RPMI8226 (cell line): ENCODE measurements at places on chromosomes 2 and 18.

GRCh38 chr18:23424616-23425015 is 28.5 kb upstream of the RIOK3 start:
- DNase-seq, result no peak

- no peak for DNase-seq
These were observed 44.0 kb downstream of the IRS1 start for GRCh38 chr2:226755631-226756030.

- DNase-seq, result no peak
These were observed 196.9 kb downstream of the HAUS1 start for GRCh38 chr18:46301081-46301480.

- no peak for DNase-seq
These were observed 50.0 kb downstream of the TRABD2A start for GRCh38 chr2:84830758-84831500.

GRCh38 chr2:127589358-127589757 is 53.9 kb downstream of the MYO7B start:
- no peak for DNase-seq

GRCh38 chr2:105125428-105125827 is 87.6 kb downstream of the MRPS9 start:
- DNase-seq, result peak; percentile 10

- DNase-seq, result no peak
These were observed 396.6 kb upstream of the TRIB2 start for GRCh38 chr2:12320027-12320734.

DNA sequence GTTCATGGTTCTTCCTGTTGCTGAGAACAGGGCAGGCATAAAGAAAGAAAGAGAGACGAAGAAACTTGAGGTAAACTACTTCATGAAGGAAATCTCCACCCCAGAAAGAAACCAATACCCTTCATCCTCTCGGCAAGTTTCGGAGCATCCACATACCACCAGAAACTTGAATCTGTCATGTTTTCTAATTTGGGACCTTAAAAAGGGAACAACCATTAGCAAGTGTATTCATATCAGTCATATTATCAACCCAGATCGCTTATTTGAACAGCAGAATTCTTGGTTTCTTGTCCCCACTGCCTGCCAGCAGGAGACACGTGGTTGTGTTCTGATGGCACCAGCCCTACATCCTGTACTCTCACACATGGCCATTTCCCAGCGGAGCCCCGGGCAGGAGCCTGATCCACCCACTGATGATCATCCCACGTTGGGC is 53.2 kb upstream of the FZD7 start:
- DNase-seq, result no peak

DNA sequence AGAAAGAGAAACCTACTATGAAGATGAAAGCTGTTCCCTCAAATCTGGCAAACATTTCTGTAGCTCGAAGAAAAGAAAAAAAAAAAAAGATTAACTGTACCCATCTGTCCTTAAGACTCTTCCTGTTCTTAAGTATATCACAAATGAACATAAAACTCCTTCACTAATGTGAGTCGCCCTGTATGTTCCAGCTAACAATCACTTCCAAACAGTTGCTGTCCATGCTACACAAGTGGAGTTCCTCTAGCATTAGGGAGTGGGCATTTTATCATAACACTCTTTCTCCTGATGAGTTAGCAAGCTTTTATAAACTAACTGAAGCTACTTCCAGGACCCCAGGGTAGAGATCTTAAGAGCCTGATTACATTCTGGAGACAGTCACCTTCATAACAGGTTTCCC is 5.8 kb downstream of the CUL3 start:
- DNase-seq, result no peak

DNA sequence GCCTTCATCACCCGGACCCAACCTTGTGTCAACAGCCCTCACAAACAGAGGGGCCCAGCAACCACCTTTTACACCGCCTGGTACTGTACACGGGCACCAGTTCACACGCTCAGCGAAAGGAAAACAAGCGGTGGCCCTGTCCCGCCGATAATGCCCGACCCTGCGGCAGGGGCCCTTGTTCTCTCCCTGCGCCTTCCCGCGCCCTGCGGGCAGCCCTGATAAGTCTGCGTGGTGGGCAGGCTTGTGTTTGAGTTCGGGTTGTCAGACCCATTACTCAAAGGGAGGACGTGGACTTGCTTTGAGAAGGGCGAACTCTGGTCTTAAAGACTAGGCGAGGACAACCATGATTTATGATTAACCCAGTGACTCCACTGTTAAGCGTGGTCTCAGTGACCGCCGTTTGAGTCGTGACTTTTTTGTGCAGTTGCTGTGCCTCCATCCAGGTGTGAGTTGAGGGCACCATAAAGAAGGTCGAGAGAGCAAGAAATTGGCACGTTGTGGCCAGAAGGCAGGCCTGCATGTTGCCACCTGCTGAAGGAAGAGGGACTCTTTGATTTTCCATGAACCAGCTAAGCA is 167.4 kb upstream of the GATA6 start:
- no peak for DNase-seq

GRCh38 chr2:169818241-169818640 is 6.5 kb downstream of the METTL5 start:
- DNase-seq, result no peak

DNA sequence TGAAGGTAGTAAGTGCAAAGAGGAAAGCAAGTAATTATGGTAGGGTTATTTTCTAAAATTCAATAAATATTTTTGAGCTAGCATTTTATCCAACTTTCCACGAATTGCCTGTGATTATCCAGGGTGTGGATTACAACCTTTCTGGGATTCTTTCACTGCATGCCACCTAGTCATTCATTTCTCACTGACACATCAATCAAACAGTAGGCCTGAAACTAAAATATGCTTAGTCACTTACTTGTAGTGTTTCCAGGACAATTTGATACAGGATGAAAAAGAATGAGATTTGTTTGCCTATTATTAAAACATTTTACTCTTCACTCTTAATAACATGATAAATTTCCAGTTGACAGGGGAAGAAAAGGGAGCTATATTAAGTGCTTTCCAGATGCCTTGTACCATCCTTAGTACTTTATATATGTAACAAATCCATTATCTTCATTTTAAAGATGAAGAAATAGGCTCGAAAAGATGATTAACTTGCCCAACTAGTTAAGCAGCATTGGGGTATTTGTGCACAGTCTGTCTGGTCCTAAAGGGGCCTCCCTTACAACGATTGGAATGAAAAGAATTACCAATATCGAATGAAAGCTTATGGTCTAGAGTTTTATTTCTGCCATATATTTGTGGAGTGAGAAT is 70.4 kb downstream of the KCTD1 start:
- no peak for DNase-seq

DNA sequence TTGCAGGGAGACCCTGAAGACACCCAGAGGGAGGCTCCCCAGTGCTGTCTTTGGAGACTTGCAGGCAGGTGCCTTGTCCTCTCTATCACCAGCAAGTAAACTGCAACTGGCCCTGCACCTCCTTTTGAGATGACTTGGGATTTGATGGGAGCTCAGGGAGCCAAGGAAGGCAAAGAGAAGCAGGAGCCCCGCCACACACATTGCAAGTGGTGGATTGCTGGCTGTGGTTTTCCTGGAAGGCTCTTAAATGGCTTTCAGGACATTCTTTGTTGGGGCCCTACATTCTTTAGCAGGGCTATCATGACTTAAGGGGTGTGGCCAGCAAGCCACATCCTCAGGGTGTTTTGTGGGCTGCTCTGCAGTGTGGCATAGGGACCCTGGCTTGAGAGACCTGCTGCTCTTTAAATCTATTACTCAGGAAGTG is 39.9 kb upstream of the CDC42EP3 start:
- DNase-seq, result no peak

DNA sequence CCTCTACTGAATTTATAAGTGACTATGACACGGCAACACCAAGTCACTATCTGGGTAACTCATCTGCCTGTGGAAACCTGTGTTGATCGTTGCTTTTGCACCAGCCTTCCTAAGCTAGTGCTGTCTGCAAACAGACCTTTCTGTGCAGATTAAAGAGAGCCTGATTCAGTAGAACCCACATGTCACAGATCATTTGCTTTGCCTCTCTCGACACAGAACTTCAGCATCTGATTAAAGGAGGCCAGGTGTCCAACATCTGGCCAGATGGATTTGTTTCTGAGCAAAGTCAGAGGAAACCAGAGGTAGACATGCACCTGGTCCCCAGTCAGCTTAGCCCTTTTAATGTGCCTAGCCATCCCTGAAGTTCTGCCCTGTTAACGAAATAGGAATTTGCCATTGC is 15.0 kb upstream of the TTR start:
- no peak for DNase-seq

DNA sequence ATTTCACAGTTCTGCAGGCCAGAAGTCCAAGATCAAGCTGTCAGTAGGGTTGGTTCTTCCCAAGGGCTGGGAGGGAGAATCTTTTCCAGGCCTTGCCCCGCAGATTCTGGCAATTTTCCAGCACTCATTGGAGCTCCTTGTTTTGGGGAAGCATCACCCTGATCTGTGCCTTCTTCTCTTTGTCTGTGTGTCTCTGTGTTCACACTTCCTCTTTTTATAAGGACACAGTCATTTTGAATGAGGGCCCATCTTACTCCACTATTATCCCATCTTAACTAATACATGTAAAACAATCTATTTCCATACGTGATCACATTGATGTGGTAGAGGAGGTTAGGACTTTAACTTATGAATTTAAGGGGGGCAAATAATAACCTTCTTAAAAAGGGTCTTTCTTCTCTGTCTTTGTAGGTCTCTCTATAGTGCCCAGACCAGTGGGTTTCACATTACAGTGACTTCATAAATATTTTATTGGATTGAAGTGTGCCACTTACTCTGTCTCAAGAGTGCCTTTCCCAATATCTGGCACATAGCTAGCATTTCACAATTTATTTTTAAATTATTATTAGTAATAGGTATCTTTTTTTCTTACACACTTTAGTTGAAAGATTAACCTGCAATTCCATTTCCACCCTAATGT is 68.9 kb upstream of the CBLN2 start:
- DNase-seq, result no peak

- no peak for DNase-seq
These were observed 158.5 kb downstream of the CDCA7 start for GRCh38 chr2:173513107-173513727.

GRCh38 chr18:55475916-55476315 is 112.1 kb downstream of the TCF4 start:
- no peak for DNase-seq

GRCh38 chr2:48251437-48252148 is 278.4 kb upstream of the STON1 start:
- no peak for DNase-seq

DNA sequence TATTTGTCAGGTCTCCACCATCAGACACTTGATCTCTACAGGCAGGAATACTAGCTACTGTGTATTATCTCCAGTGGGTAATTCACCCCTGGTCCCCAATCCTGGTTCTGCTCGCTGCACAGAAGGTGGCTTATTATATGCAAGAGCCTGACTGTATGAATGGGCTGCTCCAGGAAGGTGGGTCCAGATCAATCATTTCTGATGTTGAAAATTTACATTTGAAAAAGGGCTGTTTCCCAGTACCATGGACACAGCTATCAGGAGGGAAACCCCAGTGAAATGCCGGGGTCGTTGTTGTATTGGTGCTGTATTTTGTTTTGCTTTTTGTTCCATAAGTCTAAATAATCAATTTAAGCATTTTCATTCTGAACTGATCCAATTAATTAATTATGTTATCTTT is 367.6 kb downstream of the RND3 start:
- DNase-seq, result no peak

DNA sequence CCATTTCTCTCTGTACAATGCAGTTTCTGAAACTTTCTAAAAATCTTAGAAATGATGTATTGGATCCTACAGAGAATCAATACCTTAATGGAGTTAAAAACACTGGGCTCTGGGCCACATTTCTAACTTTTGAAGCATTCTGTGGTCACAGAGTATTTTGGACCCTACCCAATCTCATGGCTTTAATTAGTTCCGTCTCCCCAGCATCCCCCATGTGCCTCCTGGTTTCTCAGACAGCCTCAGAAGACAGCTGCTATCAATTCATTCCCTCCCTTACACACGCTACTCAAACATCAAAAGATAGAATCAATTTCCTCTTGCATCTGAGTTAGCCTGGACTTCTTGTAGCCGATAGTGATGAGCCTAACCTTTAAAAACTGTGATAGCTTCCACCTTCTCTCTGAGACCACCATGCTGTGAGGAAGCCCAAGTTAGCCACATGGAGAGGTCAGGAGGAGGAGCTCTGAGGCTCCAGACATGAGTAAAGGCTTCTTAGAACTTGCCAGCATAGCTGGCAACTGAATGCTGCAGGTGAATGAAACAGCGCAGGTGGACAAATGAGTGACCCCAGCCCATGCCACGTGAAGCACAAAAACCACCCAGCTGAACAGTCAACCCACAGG is 10.4 kb downstream of the ADCY3 start:
- no peak for DNase-seq

- no peak for DNase-seq
These were observed 272.9 kb downstream of the PAX3 start for GRCh38 chr2:222025881-222026271.

DNA sequence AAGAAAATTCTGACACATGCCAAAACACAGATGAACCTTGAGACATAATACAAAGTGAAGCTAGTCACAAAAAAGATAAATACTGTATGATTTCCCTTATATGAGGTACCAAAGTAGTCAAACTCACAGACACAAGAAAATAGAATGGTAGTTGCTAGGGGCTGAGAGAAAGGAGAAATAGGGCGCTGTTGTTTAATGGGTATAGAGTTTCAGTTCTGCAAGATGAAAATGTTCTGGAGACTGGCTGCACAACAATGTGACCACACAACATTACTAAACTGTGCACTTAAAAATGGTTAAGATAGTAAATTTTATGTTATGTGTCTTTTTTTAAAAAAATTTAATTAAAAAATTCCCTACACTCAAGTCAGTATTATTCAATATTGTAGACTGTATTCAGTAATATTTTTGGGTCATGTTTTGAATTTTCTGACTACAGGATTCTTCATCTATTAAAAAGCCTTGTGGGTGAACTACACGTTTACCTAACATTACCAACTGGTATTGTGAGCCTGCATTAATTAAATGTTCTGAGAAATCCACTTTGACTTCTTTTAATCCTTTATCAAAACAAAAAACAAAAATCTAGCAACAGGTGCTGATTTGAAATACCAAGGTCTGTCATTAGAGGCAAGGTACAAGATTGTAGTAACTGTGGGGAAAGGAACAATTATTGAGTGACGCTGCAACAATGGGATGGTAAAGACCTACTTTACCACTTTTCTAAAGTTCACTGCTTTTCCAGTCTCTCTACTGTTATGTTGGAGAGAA is 140.8 kb upstream of the ZFP36L2 start:
- no peak for DNase-seq
